ENCODE measurements at places on chromosomes 11 and 22. TPM values are rescaled to one million over a fixed set of nuclear protein-coding genes. Genes with fewer than 3 reads are reported as not detected.

GNG3 gene
- not detected for total RNA-seq

OR52E4 gene
- total RNA-seq = not detected

- DNase-seq = no peak
Measured at GRCh38 chr11:129813231-129813791, 2.3 kb upstream of the TMEM45B start.

DNA sequence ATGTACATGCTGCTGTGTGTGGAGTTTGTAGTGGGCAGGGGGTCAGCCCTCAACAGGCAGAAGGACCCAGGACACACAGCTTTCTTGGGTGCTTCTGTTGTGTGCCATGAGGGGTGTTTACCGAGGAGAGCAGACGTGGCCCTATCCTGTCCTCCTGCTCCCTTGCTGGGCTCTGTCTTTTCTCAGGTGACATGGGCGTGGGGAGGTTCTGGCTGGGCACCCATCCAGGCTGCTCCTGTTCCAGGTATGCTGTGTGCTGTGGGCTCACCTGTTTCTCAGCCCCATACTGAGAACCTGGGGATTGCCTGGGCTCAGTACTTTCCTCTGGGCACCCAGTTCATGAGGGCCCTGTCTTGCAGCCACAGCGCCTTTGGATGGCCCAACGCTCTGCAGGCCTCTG is 23.3 kb downstream of the MICALL1 start:
- DNase-seq = no peak

FJX1 gene
- 10.4 TPM for total RNA-seq

- no peak for DNase-seq
Measured at GRCh38 chr22:25193548-25193947, 6.1 kb upstream of the CRYBB3 start.
